ENCODE measurements at places on chromosomes 5 and 9.

- no peak for DNase-seq
These were observed 8.1 kb downstream of the PPP3R2 start for GRCh38 chr9:101586651-101587050.

- no peak for DNase-seq
These were observed 81.2 kb upstream of the DNAH5 start for GRCh38 chr5:14025569-14026286.

- DNase-seq: no peak
These were observed 109.6 kb downstream of the DPYSL3 start for GRCh38 chr5:147400126-147400809.

- DNase-seq: no peak
These were observed 90.4 kb upstream of the PUM3 start for GRCh38 chr9:2934241-2934650.

GRCh38 chr5:34832568-34832967, 6.4 kb upstream of the TTC23L start:
- DNase-seq: no peak

- DNase-seq: no peak
These were observed 1.2 kb downstream of the CARD6 start for GRCh38 chr5:40842351-40842750.

- DNase-seq: no peak
These were observed 28.5 kb upstream of the CORO2A start for GRCh38 chr9:98220911-98221310.
